ENCODE measurements at places on chromosomes 7 and 10. TPM values are rescaled to one million over a fixed set of nuclear protein-coding genes. Genes with fewer than 3 reads are reported as not detected.

DNA sequence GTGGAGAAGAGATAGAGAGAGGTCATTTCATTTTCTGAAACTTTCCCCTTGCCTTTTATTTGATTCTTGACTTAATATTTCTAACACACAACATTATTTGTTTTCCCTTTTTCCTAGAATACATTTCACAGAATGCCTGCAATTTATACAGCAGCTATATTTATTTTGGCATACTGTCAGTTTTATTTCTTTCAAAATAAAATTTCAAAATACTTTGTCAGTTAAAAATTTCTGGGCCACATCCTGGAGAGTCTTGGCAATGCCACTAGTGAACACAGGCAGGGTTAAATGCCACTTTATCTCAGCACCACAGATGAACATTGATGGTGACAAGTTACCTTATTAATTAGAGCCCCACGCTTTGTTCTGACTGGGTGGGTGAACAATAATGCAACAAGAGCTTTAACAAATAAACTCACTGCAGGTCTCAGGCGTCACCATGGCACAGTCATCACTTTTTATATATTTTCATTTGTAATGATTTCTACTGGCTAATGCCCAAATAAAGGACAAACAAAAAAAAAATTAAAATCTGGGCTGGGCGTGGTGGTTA is 494.0 kb downstream of the KIF20B start:
- no peak for DNase-seq

DNA sequence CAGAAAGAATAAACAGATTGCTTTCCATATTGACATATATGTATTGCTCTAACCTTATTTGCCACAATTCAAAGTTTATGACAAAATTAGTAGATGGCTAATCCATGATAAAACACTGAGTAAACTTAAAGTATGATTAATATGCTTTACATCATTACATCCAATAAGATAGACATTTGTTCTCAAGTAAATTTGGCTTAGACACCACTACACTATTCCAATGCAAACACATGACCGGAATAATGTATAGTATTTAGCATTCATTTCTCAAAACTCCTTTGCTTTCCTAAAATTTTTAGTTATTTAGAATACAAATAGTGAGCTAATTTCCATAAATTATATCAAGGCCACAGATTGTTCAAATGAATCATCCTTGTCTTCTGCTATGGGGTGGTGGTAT is 20.2 kb downstream of the SEM1 start:
- DNase-seq = no peak

GRCh38 chr7:77327932-77328628 is 88.1 kb downstream of the GSAP start:
- DNase-seq = no peak

- no peak for DNase-seq
Measured at GRCh38 chr10:114472877-114473253, 68.6 kb upstream of the AFAP1L2 start.

DNA sequence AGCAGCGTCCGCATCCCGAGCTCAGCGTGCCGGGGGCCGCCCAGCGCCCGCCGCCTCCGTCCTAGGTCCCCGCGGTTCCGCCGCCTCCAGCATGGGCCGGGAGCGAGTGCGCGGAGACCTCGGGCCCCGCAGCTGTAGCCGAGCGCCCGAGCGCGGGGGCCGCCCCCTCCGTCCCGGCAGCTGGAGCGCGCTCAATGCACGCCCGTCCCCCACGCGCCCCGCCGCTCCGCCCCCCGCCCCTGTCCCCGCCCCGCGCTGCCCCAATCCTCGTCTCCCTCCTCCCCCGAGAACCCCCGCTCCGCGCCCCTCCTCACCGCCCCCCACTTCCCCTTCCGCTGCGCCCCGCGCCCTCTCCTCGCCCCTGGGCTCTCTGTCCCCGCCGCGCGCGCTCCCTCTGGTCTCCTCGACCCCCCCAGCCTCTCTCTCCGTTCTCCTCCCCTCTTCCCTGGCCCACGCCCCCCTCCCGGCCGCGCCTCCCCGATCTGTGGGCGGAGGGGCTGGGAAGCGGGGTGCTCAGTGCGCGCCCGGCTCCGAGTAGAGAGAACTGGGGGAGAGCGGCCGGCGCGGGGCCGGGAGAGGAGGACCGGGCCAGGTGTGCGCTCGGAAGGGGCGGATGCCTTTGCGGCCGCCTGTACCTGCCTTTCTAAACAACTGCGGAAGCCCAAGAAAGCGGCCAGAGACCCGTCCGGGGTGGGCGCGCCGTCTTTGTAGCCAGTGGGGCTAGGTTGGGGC is at the start of gene VIPR2:
VIPR2 (minus strand) TSS at position 110 of the 732 bp plus-strand sequence; CDS start at position 14, 96 bp downstream.
- no peak for DNase-seq

GRCh38 chr10:1381339-1381738 is 325.2 kb downstream of the WDR37 start:
- DNase-seq = no peak

GRCh38 chr10:25725917-25726716 is 207.9 kb upstream of the MYO3A start:
- DNase-seq = no peak

DNA sequence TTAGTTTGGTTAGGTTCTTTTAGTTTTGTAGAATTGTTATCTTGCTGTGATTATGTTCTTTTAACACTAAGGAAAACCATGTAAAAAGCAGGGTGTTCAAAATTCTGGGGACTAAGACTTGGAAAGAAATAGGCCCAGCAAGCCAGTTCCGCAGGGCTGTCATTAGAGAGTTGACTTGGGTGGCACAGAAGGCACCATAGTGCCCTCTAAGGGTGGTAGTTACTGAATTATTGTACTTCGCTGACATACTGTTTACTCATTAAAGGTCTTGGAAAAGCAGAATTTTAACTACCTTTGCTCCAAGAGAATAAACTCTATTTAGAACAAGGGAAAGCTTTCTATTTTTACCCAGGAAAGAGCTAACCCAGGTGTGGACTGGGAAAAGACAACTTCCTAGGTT is 86.5 kb downstream of the OTUD1 start:
- DNase-seq = no peak

- no peak for DNase-seq
Measured at GRCh38 chr10:104347295-104348045, 6.2 kb upstream of the CFAP58 start.

GRCh38 chr7:44348851-44349781 is 23.7 kb upstream of the CAMK2B start:
- no peak for DNase-seq

- no peak for DNase-seq
Measured at GRCh38 chr10:34701194-34701593, 113.9 kb downstream of the PARD3 start.

DNA sequence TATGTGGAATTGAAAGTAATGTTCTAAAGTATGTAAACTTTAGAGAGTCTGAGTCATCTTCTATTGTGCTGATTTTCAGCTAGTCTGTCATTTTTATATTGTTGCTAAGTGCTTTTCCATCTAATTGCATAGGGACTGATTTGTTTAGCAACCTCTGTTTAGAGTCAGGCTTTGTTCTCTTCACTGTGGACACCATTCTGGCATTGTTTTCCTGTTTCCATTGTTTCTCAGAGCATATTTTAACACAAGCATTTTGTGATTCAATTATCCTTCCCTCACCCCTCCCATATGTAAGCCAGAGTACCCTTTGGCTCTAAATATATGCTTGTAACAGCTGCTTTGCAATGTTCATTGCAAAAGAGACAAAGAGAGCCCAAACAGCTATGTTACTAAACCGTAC is 748.4 kb upstream of the PHF14 start:
- peak; percentile 84 for DNase-seq

DNA sequence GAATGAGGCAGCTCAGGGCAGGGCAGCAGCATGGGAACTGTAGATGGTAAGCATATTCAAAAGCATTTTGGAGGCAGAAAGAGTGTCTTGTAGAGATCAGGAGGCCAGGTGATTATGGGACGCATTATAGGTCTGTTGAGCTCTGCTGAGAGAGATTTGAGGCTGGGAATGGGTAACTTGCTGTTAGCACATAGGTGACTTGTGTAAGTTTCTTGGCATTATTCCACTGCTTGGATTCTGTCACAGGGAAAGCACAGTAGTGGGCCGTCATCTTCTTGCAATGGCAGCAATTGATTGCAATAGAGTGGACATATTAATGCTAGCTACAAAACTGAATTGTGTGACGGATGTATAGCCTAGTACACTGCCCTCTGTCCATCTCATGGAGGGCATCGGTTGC is 434.3 kb upstream of the IGFBP3 start:
- DNase-seq = no peak

GRCh38 chr7:25844102-25844870 is 307.7 kb upstream of the NFE2L3 start:
- DNase-seq = no peak

DNA sequence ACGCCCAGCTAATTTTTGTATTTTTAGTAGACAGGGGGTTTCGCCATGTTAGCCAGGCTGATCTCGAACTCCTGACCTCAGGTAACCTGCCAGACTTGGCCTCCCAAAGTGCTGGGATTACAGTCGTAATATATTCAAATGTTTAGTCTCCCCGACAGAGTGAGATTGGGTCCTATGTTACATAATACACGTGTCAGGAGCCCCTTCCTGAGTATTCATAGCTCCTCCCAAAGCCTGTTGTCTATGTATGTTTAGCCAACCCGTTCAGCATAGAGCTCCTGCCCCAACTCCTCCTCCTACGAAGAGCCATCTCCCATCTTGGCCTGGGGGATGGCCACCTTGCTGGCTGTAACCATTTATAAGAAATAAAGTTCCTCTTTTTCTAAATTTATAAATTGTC is 2.7 kb upstream of the PPP2R2D start:
- no peak for DNase-seq

CPN1 gene
- not detected for total RNA-seq

- DNase-seq = no peak
Measured at GRCh38 chr10:104515678-104516199, 125.4 kb upstream of the SORCS3 start.

GUSB gene
- 25.2 TPM for total RNA-seq

SPDYE2B gene
- total RNA-seq = not detected

DNA sequence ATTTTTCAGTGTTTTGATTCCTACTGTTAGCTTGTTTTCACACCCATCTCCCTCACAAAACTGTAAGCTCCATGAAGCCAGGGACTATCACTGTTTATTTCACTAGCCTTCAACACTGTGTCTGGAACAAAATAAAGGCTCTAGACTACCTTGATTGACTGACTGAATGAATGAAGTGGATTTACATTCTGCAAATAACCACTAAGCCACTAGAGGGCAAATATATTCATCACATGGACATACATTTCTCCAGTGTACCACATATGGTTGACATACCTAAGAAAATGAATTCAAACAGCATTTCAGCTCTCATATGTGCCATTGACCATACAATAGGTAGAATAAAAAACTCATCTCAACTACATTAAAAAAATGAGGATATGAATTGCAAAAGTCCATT is 185.9 kb downstream of the RAB11FIP2 start:
- peak; percentile 42 for DNase-seq

GRCh38 chr7:142542105-142542504 is 207.2 kb upstream of the PRSS1 start:
- DNase-seq = no peak

GRCh38 chr7:108503112-108504026 is 22.6 kb downstream of the PNPLA8 start:
- no peak for DNase-seq

- DNase-seq = peak; percentile 11
Measured at GRCh38 chr7:69889976-69890351, 291.7 kb downstream of the AUTS2 start.

DNA sequence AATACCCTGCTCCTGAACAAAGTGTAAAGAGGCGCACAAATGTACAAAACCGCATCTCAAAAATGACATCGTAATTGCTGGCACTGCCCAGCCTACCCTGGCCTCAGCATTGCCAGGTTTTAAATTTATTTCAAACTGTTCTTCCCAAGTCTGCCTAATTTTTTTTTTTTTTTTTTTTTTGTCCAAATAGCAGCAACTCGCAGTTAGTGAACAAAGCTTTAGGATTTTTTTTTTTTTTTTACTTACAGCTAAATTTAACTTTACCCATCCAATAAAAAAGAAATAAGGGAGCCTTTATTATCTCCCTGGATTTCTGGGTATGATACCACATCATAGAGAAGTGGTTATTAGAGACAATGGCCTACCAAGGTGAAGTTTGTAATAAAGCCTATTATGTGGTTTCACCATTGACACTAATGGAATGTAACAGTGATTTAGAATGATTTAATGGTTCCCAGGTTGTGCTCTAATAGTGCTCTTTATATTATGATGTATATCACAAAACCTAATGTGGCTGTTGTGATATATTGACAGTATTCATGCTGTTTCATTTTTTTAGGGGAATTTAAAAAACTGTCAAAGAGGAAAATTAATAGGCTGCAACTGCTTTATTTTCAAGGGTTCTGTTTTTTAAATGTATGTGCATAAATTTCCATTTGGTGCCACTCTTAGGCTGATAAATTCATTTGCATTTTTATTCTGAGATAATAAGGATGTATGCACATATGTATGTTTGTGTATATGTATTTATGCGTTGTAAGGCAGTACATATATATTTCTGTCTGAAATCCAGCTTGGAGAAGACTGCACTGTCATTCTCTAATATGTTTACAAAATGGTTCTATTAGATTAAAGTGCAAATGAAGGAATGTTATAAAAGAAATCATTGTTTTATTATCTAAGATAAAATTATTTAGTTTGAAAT is 309.0 kb downstream of the TFEC start:
- no peak for DNase-seq

- DNase-seq = no peak
Measured at GRCh38 chr7:21544715-21545114, 1.9 kb downstream of the DNAH11 start.

- DNase-seq = peak; percentile 33
Measured at GRCh38 chr10:17607603-17608332, 9.4 kb downstream of the HACD1 start.

DNA sequence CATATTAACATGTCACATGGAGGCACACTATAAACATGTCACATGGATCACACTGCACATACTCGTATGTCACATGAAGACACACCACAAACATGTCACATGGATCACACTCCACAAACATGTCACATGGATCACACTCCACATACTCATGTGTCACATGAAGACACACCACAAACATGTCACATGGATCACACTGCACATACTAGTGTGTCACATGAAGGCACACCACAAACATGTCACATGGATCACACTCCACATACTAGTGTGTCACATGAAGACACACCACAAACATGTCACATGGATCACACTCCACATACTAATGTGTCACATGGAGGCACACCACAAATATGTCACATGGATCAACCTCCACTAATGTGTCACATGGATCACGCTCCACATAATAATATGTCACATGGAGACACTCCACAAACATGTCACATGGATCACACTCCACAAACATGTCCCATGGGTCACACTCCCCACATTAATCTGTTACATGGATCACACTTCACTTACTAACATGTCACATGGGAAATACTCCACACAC is 195.6 kb upstream of the PFKP start:
- DNase-seq = no peak

DNA sequence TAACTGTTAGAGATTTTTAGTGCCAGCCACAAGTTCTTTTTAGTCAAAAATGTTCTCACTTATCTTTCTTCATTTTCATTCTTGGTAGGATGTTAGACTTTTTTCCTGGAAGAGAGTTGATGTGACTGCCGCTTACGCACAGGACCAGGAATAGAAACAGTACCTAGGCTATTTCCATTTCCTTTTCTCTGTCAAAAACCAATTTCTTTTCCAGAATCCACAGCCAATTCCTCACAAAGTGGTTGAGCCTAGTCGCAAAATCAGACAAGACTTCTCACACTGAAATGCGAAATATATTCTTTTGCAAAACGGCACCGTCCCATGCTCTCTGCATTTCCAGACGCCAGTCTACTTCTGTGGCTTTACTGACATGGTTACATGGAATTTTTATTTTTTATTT is 394.2 kb downstream of the GALNT17 start:
- DNase-seq = no peak

GRCh38 chr10:132357286-132358058 is 25.5 kb downstream of the LRRC27 start:
- no peak for DNase-seq

- DNase-seq = no peak
Measured at GRCh38 chr10:65769828-65770227, 1156.0 kb upstream of the LRRTM3 start.
